ENCODE measurements at places on chromosomes 7 and 10. TPM values are rescaled to one million over a fixed set of nuclear protein-coding genes. Genes with fewer than 3 reads are reported as not detected.

WNT8B gene
- total RNA-seq: not detected

ENTPD1 gene
- total RNA-seq: 6.9 TPM

CC2D2B gene
- 0.98 TPM for total RNA-seq

DRGX gene
- total RNA-seq: not detected

UBTD1 gene
- total RNA-seq: 0.49 TPM
